ENCODE measurements at places on chromosomes 2 and 18. TPM values are rescaled to one million over a fixed set of nuclear protein-coding genes. Genes with fewer than 3 reads are reported as not detected.

Gene TMEM178A
- 0.32 TPM for total RNA-seq

Gene DLX2
- total RNA-seq, result not detected

Gene ITPRIPL1
- total RNA-seq, result 44.8 TPM

Gene UGT1A3
- not detected for total RNA-seq

Gene GAD1
- 41.4 TPM for total RNA-seq

Gene NRP2
- total RNA-seq, result 59.9 TPM

Gene NCKAP5
- total RNA-seq, result not detected

Gene SLC16A14
- 7.8 TPM for total RNA-seq

Gene LDLRAD4
- total RNA-seq, result 32.7 TPM

DNA sequence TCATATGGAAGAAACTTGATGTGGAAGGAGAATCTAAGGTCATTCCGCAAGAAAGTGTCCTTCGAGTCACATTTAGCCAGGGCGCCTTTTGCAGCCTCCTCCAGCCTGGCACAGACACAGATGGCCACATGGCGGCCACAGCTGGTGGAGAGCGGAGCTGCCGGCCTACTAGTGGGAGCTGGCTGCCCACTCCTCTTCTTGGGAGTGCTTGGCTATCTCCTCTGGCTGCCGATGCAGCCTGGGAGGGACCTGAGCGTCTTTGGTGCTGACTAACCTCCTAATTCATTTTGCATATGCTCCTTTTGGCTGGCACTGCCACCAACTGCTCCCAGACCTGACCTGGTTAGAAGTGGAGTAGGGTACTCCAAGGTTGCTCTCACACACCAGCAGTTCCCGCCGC is 199.3 kb upstream of the MYT1L start:
- no peak for DNase-seq
- H3K27ac ChIP-seq, result no peak overlapping the region
- H3K27me3 ChIP-seq, result no peaks in the 10 kb centered on the region
- H3K4me3 ChIP-seq, result no peak overlapping the region
- no peaks in the 10 kb centered on the region for H3K4me1 ChIP-seq

- H3K27ac ChIP-seq, result peak overlapping the region; percentile 60
- H3K27me3 ChIP-seq, result no peaks in the 10 kb centered on the region
- H3K36me3 ChIP-seq, result peaks cover 43% of the 10 kb centered on the region
Measured at GRCh38 chr2:102434655-102435381, 11.9 kb downstream of the IL18RAP start.

DNA sequence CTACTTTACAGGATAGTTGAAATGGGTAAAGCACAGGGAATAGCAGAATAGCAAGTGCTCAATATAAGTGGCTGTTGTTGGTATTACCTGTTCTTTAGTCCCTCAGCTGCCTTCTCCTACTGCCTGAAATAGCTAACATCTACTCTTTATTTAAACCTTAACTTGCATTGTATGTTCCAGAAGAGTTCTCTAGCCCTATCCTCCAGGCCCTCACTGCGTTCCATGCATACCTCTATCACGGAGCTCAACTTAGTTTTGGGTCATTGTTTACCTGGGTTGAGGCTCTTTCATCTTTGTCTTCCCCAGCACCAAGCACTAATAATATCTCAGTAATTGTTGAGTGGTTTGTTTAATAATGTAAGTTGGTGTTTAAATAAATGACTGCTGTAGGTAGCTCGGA is 242.2 kb upstream of the FANCL start:
- no peaks in the 10 kb centered on the region for H3K36me3 ChIP-seq
- no peaks in the 10 kb centered on the region for H3K27me3 ChIP-seq
- DNase-seq, result no peak
- H3K27ac ChIP-seq, result no peak overlapping the region

DNA sequence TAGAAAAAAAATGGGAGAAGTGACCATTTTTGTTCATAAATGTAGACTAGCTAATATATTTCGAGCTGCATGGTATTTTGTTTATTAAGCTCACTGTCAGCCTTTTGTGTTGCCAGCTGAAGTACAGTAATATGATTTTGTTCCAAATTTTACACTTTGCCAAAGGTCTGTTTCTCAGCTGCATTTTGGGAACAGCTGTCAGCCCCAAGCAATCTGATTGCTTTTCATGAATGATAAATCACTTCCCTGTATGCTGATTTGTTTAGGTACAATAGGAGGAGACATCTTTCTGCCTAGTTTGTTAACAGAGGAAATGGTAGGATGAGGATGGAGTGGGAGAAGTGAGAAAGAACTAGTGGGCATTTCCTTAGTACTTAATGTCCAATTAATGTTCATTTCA is 79.3 kb downstream of the NABP1 start:
- peaks cover 23% of the 10 kb centered on the region for H3K27me3 ChIP-seq
- DNase-seq, result no peak
- H3K4me1 ChIP-seq, result peaks cover 3% of the 10 kb centered on the region
- no peaks in the 10 kb centered on the region for H3K36me3 ChIP-seq
- no peak overlapping the region for H3K27ac ChIP-seq

GRCh38 chr2:227324642-227324994 is 433 bp upstream of the MFF start:
- H3K27me3 ChIP-seq, result peaks cover 5% of the 10 kb centered on the region
- peak overlapping the region; percentile 77 for H3K27ac ChIP-seq
- H3K36me3 ChIP-seq, result peaks cover 7% of the 10 kb centered on the region
- DNase-seq, result no peak
- H3K4me1 ChIP-seq, result peaks cover 31% of the 10 kb centered on the region

GRCh38 chr18:73831688-73832087 is 315.9 kb downstream of the FBXO15 start:
- H3K27me3 ChIP-seq, result no peaks in the 10 kb centered on the region
- no peaks in the 10 kb centered on the region for H3K4me1 ChIP-seq
- H3K4me3 ChIP-seq, result no peak overlapping the region
- no peaks in the 10 kb centered on the region for H3K36me3 ChIP-seq

DNA sequence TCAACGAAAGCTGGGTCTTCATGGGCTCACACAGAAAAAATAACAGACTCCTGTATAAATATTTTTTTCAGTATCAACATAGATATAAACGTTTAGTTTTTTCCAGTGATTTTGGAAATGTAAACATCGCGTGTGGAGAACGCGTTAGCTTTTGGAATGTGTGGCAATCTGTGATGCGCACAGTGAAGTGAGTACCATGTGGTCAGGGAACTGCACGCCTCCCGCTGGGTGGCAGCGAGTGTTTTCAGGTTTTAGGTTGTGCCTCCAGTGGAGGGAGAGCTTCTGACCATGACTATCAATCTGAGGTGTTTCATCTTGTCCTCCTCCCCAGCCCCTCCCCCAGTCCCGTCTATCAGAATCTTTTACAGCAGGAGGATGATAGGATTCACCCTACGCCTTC is 127.8 kb downstream of the ARHGAP28 start:
- H3K4me3 ChIP-seq, result no peak overlapping the region
- no peak for DNase-seq
- H3K27me3 ChIP-seq, result no peaks in the 10 kb centered on the region
- H3K36me3 ChIP-seq, result no peaks in the 10 kb centered on the region

DNA sequence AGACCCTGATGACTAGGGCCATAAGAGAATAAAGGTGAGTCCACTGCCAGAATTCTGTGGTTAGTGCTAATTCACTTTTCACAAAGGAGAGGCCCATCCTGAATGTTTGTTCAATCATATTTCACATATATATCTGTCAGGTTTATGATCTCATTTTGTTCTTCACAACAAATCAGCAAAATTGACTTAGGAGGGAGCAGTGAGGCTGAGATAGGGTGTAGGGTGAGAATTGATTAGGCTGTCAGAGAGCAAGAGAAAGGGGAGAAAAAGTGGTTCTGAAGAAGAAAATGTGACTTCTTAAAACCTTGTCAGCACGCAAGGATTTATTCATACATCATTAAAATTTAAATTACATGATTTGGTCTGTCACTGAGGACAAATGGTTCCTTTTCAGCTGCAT is 117.7 kb downstream of the FHOD3 start:
- no peaks in the 10 kb centered on the region for H3K4me1 ChIP-seq
- H3K27ac ChIP-seq, result no peak overlapping the region
- H3K27me3 ChIP-seq, result no peaks in the 10 kb centered on the region
- DNase-seq, result no peak

DNA sequence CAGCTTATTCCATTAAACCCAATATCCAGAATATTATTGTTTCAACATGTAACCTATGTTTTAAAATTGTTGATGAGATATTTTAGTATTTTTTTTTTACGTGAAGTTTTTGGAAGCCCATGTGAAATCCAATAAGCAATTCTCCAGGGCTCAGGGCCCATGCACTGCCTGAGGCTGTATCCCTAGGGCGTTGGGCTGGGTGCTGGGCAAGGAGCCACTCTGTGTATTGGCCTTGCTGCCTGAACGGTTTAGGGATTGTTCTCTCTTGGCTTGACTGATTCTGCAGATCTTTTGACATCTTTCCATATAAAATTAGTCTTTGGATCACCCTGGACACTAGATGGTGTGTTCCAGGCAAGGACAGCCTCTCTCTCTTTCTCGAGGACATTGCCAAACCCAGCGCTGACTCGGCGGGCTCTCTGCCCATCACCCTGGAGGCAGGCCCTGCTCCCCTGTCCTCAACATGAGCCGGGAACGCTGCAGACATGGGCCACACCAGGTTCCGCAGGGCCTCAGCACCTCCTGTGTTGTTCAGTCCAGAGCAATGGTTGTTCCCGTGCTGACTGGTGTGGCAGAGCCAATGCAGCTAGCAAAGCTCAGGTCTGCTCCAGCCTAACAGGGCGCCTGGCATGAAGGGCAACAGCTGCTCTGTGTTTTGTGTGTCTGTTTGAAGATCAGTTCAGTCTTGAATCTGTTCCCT is 163.0 kb downstream of the SEPTIN10 start:
- no peak overlapping the region for H3K4me3 ChIP-seq
- peaks cover 7% of the 10 kb centered on the region for H3K4me1 ChIP-seq
- no peak for DNase-seq
- H3K27ac ChIP-seq, result no peak overlapping the region
